ENCODE measurements at places on chromosomes 5 and 9. TPM values are rescaled to one million over a fixed set of nuclear protein-coding genes. Genes with fewer than 3 reads are reported as not detected.

The PCDHA1 gene
- total RNA-seq: not detected

GRCh38 chr5:155750571-155750970 is 576.4 kb upstream of the SGCD start:
- H3K4me1 ChIP-seq: no peaks in the 10 kb centered on the region
- H3K27me3 ChIP-seq: no peaks in the 10 kb centered on the region
- no peak for DNase-seq
- H3K4me3 ChIP-seq: no peak overlapping the region
- no peaks in the 10 kb centered on the region for H3K36me3 ChIP-seq

GRCh38 chr9:127418037-127418471 is 6.1 kb upstream of the ZNF79 start:
- peaks cover 12% of the 10 kb centered on the region for H3K4me1 ChIP-seq
- no peaks in the 10 kb centered on the region for H3K27me3 ChIP-seq
- no peak overlapping the region for H3K27ac ChIP-seq
- no peaks in the 10 kb centered on the region for H3K36me3 ChIP-seq
- DNase-seq: peak; percentile 45

DNA sequence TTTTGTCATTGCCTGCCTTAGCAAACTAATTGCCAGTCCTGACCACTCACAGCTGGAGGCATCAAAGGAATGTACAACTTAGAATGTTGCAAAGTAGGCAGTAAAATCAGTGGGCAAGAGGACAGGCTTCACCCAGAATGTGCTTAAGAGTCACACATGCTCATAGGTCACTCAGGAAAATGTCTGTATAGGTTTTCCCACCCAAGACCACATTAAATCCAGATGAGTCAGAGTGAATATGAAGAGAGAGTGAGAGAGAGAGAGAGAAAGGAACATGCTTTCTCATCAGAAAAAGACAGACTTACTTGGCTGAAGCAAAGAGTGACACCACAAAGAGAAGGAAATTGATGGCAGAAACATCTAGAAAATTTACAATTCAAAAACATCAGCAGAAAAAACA is 37.9 kb downstream of the PLEKHG4B start:
- no peak overlapping the region for H3K4me3 ChIP-seq
- H3K27me3 ChIP-seq: no peaks in the 10 kb centered on the region
- H3K27ac ChIP-seq: no peak overlapping the region
- no peak for DNase-seq
- H3K36me3 ChIP-seq: no peaks in the 10 kb centered on the region

Data from T-cell (primary cell).